ENCODE measurements at places on chromosomes 12 and 14.
A peak's percentile ranks its signal among the peaks of the same experiment; 100 is the strongest.

GRCh38 chr14:47392326-47392725, 283.1 kb downstream of the MDGA2 start:
- DNase-seq: no peak

GRCh38 chr14:72024043-72024407, 91.8 kb downstream of the RGS6 start:
- peak; percentile 67 for DNase-seq

DNA sequence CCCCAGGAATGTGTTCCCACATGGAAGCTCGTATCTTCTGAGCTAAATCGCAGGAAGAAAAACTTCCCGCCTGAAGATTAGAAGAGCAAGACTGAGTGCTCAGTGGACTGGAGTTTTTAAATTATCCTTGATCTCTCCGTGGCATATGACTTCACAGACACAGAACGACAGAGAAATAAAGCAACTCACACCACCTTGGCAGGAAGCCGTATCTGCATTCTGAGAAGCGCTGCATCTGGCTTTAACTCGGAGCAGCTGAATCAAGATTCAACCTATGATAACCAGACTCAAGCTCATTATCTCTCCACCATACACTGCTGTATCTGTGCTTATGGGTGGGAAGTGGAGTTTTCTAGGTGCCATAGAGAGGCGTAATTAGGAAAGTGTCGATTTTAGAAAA, 1482.7 kb downstream of the AACS start:
- no peak for DNase-seq

DNA sequence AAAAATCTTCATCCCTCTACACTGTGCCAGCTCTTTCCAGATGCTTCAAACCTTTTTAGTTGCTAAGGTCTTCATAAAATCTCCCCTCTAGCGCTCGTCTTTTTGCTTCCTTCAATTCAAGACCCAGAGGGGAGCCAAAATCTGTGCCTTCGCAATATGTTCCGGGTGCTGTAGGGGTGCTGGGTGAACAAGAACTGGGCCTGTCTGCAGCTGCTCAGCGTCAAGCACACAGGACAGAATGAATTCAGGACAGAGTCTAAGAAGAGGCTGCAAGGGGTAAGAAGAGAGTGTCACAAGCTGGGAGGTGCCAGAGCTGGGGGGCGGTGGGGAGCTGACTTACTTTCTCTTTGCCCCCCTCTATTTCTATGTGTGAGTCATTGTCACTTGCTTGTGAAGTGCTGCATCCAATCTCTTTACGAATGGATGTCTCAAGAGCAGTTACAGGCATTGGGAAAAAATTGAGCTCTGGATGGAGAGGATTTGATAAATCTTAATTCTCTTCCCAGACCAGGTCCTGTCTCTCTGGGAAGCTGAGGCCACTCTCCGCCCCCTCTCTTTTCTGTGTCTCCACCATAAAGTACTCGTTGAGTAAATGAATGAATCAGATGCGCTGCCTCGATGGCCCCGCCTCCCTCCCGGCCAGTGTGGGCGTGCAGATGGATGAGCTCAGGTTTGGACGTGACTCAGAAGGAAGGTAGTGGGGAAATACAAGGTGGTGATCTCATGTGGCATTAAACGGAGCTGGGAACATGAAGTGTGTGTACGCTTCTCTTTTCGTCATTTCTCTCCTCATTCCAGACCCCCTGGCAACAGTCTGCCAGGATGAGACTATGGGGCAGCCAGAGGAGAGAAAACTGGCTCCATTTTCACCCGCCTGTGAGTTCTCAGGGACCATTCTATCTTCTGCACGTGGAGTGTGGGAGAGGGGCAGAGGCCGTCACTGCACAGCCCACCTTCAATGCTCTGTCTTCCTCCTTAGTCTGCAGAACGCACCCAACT, 91.3 kb downstream of the TSPAN9 start:
- DNase-seq: peak; percentile 97

GRCh38 chr12:131094831-131095805, 141.4 kb downstream of the ADGRD1 start:
- no peak for DNase-seq

DNA sequence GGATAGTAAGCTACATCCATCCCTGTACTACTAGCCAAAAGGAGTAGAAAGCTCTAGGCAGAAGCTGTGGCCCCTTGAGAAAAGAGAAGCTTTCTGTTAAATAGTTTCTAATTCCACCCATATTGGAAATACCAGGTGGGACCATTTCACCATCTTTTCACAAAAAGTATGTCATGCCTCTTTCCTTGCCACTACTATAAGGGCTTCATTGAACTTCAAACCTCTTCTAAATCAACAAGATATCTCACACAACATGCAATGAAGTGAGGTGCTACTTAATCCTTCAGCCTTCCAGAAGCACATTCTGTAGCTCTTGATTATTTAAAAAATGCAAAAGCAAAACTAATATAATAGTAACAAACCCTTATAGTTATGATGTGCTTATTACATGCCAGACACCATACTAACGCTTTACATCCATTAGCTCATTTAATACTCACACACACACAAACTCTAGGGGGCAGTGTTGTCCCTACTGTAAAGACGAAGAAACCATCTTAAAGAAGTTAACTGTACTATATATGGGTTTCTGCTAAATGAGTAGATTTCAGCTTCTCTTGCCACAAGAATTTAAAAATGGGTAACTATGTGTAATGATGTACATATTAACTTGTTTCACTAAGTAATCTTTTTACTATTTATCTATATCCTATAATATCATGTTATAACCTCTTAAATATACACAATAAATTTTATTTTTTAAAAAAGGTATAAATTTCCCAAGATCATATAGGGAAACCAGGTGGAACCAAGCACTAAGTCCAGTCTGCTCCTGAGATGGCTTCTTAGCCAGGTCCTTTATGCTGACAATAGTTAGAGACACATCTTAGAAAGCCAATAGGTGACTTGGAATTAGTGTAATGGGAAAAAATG, 124.4 kb downstream of the RPS29 start:
- peak; percentile 85 for DNase-seq

DNA sequence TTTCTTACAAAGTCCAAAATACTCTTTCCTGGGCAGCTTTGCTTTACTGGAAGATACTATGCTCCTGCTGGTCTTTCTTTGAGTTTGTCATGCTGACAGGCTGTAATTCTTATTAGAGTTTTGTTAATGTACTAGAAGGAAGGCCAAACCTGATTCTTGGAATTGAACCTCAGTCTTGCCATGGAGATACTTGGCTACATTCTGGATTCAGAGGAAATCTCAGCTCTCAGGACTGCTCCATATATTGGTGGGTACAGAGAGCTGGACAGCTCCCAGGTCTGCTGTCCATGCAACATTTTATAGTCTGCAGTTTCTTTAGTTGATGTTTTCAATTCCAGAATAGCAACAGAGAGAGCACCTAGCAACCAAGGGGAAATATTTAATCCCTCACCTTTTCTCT, 363.1 kb upstream of the STXBP6 start:
- DNase-seq: no peak

DNA sequence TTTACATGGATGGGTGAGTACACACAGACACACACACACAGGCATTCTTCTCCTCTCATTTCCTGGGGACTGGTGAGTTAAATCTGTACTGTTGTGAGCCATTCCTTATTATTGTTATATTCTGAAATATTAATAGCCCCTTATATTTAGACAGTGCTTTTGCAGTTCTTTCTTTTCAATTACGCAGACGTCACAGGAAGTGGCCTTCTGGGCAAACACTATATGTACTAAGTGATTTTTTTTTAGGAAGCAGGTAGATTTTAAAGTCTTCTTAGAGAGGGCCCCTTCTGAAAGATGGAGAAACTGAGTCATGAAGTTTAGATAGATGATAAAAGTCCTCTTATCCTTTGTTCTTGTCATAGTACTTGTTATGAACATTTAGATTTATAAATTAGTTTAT, 1213.6 kb downstream of the VRK1 start:
- DNase-seq: no peak

DNA sequence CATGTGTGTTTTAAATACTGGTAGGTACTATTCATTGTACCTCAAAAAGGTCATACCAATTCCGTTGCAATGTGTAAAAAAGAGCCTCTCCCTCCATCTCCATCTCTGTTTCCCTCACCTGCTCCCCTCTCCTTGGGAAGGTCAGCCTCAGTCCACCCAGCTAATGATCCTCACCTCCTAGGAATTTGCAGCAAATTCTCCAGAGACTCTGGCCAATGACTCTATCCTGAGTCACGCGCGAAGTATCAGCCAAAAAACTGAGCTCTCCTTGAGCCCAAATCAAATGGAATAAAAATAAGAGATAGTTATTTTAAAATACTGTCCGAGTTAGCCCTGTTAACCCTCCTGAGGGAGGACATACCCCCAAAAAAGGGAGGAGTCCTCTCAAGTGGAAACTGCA, 148.4 kb downstream of the DPF3 start:
- peak; percentile 77 for DNase-seq

- peak; percentile 54 for DNase-seq
Observed at GRCh38 chr12:131827961-131828534, at the start of gene MMP17. Gene MMP17, plus strand, starts transcription at chr12:131828393. Its CDS starts 102 bp downstream, at chr12:131828495.

DNA sequence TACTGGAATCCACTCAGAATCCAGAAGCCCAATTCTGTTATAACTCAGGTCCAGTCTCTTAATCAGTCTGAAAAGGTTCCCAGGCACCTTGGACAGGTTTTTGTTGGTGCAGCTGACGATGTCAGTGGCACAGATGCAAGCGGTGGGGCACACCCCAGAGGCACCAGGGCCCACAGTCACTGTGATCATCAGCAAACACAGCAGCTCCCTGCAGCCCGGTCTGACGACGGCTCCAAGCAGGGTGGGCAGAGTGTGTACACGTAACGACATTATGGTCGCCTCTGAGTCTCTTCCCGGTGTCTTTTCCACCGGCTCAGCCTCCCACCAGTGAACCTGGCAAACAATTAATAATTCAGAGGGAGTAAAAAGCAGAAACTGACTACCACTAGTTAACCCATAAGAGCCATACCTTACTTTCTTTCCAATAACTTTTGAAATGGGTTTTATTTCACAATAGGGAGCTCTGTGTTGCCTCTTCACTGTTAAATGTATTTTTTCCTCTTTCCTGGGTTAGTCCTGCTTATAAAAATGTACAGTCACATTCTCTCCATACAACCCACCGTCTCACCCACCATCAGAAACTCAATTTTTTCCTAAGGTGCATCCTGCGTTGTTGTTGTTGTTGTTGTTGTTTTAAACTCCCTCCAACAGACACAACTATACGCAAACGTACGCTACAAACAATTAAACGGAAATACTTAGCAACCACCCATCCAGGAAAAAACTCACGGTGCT, 521 bp upstream of the PCED1B start:
- peak; percentile 39 for DNase-seq

DNA sequence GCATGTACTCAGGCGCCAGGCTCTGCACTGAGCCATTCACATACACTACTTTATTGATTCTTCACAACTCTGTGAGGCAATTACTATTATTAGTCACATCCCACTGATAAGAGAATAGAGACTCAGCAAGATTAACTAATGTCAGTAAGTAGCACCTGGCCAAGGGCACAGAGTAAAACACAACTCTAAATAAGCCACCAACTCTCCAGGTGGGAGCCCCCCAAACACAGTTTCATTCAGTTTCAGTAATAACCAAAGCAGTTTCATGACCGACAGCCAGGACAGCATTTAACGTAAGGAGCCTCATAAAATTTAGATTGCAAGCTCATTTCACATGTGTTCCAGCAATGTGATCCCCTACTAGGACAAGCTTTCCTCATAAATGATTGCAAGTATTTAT, 323.1 kb upstream of the CCDC196 start:
- no peak for DNase-seq

GRCh38 chr12:53950789-53951576, 3.7 kb upstream of the HOXC12 start:
- DNase-seq: no peak

GRCh38 chr12:70733385-70733784, 96.2 kb upstream of the PTPRB start:
- peak; percentile 80 for DNase-seq

- peak; percentile 3 for DNase-seq
Observed at GRCh38 chr14:60196291-60196690, 31.1 kb upstream of the DHRS7 start.

DNA sequence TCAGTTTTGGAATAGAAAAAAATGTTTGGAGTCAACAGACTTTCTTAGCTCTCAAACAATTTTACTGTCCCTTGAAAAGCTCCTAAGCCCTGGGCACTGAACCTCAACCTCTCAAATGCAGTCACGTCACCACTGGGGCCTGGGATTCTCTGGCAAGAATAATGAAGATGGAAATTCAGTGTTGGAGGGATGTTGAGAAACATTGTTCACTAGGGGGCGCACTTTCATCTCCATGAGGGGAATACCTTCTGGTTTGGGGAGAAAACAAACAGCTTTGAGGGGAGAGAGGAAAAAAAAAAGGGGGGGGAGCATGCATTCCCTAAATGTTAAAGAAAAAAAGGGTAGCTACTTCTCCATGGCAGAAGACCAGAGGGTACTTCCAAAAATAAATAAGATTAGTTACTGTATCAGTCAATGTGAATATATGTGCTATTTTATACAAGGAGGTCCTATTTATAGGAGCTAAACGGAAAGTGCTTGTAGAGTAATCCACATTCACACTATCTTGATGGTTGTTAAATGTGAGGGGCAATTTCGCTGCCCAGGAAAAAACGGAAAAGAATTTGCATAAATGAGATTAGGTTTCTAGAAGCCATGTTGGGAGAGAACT, 5.8 kb upstream of the TBPL2 start:
- DNase-seq: peak; percentile 89

DNA sequence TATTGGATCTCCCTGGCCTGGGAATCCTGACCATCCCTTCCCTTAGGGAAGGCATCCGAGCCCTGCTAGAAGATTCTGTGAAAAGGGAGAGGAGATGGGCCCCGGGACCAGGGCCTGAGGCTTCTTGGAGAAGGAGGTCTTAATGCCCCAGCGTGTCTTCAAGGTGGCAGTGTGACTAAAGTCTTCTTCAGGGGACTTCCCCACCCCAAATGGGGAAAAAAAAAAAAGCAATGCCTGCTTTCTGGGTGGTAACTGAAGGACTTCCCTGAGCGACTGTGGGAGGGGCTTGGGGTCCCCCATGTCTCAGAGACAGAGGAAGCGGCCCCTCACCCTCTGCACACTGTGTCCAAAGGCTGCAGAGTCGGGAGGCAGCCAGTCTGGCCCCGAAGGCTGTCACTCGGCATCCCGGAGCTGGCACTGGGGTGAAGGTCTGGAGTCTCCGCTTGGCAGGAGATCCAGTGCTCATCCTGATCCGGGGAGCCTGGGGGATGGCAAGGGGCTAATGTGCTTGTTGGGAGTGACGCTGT, 7.8 kb upstream of the PGF start:
- DNase-seq: no peak

- DNase-seq: no peak
Observed at GRCh38 chr12:96210376-96211055, 16.3 kb downstream of the ELK3 start.

DNA sequence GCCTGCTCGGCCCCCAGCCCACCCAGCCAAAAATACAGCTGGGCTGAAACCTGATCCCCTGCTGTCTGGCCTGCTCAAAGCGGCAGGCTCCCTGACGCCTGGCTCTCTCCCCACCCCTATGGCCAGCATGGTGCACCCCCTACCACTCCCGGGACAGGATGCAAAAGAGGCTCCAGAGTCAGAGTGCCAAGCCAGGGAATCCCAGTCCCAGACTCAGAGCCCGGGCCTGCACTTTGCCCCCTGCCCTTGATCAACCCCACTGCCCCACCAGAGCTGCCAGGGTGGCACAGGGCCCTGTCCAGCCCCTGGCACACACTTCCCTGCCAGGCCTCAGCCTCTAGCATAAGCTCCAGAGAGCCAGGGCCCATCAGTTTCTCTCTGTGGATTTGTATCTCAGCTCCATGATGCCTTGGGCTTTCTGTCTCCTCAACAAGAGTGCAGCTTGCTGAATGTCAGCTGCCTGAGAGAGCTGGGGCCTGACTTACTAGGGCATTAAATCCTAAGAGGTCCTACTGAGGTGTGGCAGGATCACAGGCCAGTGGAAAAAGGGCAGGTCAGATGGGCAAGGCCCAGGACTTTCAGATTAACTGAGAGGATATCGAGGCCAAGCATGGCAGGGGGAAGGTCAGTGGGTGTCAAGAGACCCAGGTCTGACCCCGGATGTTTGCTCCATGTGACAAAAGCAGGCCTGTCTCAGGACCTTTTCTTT, 13.9 kb downstream of the ACVRL1 start:
- no peak for DNase-seq
